ENCODE measurements at places on chromosomes 1 and 21. TPM values are rescaled to one million over a fixed set of nuclear protein-coding genes. Genes with fewer than 3 reads are reported as not detected.

COL11A1 gene
- 346 TPM for total RNA-seq

TEX38 gene
- total RNA-seq, result not detected

SIM2 gene
- total RNA-seq, result not detected

TMPRSS15 gene
- total RNA-seq, result not detected

MCOLN2 gene
- 0.30 TPM for total RNA-seq

WNT2B gene
- 3.0 TPM for total RNA-seq

U2AF1 gene
- 38.1 TPM for total RNA-seq

PADI2 gene
- not detected for total RNA-seq

MATN1 gene
- under 0.01 TPM for total RNA-seq

TRABD2B gene
- 0.14 TPM for total RNA-seq

TMEM125 gene
- not detected for total RNA-seq

PRR9 gene
- total RNA-seq, result not detected

CGN gene
- total RNA-seq, result not detected

PTPN7 gene
- not detected for total RNA-seq

S100A13 gene
- 56.3 TPM for total RNA-seq

IFI44L gene
- total RNA-seq, result 1.6 TPM

TAS1R1 gene
- not detected for total RNA-seq

C8B gene
- not detected for total RNA-seq

OVAAL gene
- total RNA-seq, result not detected

SRP9 gene
- total RNA-seq, result 262 TPM

LIN28A gene
- not detected for total RNA-seq

DIRAS3 gene
- total RNA-seq, result 78.9 TPM

SLC44A3 gene
- 0.65 TPM for total RNA-seq

FRRS1 gene
- total RNA-seq, result 12.0 TPM

CACNA1E gene
- not detected for total RNA-seq

CADM3 gene
- 0.30 TPM for total RNA-seq

CD1D gene
- total RNA-seq, result 3.0 TPM
